GM10248 (cell line): ENCODE measurements at places on chromosomes 7 and 10.

DNA sequence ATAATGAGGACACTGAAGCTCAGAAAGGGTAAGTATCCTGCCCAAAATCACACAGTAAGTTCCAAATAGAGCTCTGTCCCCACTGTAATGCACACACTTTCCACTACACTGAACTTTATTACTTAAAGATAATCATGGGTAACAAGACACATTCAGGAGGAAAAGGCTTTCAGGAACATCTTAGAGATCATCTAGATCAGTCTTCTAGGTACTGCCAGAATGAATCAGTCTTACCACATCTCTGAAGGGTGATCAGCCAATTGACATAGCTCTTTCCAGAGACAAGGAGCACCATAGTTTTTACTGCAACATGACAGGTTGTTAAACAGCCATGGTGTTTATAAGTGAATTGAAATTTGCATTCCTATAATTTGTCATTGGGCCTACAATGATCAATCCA is 5.4 kb upstream of the HERPUD2 start:
- DNase-seq, result no peak

- no peak for DNase-seq
These were observed 5.7 kb downstream of the ATG9B start for GRCh38 chr7:151018421-151019129.

DNA sequence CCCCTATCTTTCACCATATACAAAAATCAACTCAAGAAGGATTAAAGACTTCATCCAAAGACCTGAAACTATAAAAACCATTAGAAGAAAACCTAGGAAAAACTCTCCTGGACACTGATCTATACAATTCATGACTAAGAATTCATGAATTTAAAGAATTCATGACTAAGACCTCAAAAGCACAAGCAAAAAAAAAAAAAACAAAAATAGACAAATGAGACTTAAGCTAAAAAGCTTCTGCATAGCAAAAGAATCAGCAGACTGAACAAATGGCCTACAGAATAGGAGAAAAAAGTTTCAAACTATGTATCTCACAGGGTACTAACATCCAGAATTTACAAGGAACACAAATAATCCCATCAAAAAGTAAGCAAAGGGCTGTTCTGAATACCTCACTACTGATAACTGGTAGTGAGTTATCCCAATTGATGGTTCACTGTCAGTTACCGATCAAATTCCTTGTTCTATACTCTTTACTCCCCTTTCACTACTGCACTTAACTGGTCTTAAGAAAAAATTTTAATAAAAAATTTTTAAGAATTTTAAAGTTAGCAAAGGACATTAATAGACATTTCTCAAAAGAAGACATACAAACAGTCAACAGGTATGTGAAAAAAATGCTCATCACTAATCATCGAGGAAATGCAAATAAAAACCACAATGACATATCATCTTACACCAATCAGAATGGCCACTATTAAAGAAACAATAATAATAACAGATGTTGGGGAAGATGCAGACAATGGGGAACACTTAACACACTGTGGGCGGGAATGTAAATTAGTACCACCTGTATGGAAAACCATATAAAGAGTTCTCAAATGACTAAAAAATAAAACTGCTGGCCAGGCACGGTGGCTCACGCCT is 33.2 kb downstream of the KMT2C start:
- DNase-seq, result no peak

- DNase-seq, result no peak
These were observed 137.0 kb downstream of the NEUROD6 start for GRCh38 chr7:31203551-31203950.

DNA sequence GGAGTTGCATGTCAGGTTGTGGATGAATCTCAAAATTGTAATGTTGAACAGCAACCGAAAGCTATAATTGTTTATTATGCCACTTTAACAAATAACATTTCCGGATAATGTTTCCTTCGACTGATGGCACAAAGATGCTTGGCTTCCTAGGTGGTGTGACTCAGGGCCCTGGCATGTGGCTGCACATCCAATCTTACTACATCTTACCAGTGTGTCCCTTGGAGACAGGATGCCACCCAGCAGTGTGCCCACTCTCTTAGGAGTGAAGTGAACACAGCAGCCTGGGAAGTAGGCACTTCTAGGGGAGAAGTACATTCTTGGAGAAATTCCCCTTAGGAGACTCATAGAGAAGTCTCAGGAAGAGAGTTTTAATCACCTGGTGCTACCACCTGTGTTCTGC is 33.0 kb upstream of the GPR26 start:
- DNase-seq, result no peak

DNA sequence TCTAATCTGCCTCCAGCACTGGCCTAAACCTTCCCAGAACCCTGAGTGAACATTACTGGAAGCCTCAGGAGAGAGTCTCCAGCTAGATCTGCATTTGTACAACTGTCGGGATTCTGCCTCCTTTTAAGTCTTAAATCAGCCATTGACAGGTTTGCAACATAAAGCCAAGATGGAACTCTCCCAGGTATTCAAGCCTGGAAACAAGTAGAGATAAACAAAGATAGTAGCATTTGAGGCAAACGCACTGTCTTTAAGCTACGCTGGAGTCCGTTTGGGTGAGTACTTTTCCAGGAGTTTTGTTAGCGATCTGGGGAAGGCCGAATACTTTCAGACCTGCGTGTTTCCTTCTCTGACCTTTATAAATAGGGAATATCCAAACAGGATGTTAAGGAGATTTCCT is 317.2 kb upstream of the FZD8 start:
- no peak for DNase-seq

GRCh38 chr7:36690041-36690440 is 34.3 kb downstream of the AOAH start:
- no peak for DNase-seq
